Omental fat pad (tissue), 4 donors: ENCODE measurements at places on chromosomes 11 and 22. TPM values are rescaled to one million over a fixed set of nuclear protein-coding genes. Genes with fewer than 3 reads are reported as not detected.

DNA sequence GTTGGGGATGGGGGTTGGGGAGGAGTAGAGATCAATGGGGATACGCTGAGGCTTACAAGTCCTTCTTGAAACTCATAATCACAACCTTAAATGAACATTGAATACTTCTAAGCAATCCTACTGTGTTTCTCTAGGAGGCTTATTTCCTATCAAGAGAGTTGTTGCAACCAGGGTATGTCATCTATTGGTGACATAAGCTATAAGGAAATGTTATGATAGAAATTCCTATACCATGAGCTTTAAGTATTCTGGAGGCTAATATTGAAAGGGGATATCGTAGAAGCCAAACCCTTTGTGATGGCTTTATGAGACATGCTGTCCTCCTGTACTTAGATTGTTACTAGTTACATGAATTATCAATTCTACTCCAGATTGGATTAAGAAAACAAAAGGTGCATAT, 72.9 kb downstream of the DKK3 start:
- no peak for DNase-seq

DNA sequence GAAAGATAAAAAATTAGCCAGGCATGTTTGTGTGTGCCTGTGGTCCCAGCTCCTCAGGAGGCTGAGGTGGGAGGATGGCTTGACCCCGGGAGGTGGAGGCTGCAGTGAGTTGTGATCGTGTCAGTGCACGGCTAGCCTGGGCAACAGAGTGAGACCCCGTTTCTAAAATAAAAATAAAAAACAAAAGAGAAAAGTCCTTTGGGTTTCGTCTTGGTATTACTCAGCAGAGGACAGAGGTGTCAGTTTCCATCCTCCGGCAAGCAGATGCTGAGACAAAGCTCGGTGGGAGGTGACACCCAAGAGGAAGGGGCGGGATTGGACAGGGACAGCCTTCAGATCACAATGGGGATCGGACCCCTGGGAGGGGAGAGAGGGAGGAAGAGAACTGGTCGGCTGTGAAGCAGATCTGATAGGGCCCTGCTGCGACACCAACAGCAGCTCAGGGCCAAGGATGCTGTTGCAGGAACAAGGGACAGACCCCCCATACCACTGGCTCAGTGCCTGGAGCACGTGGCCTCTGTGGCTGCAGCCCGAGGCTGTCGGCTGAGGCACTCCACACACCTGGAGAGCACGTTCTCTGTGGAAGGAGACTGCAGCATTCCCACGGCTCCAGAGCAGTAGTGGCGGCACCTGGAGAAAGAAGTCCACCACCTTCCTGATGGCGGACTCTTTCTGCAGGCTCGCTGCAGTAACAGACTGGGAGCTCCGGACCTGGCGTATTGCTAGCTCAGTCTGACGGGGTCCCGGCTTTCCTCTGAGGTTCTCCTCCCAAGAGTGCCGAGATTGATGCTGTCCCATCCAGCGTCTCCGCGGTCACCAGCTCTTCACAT, 5.2 kb upstream of the BID start:
- DNase-seq, result no peak

The APOL1 gene
- 89.3 TPM for total RNA-seq

GRCh38 chr11:77320351-77320750, 18.9 kb upstream of the GDPD4 start:
- DNase-seq, result no peak

The ZFPL1 gene
- 44.5 TPM for total RNA-seq

GRCh38 chr11:115623021-115623451, 118.8 kb upstream of the CADM1 start:
- DNase-seq, result peak; percentile 53

The E2F8 gene
- 0.60 TPM for total RNA-seq

GRCh38 chr11:44842220-44842619, 108.5 kb downstream of the TP53I11 start:
- no peak for DNase-seq

The MMP12 gene
- 18.0 TPM for total RNA-seq

DNA sequence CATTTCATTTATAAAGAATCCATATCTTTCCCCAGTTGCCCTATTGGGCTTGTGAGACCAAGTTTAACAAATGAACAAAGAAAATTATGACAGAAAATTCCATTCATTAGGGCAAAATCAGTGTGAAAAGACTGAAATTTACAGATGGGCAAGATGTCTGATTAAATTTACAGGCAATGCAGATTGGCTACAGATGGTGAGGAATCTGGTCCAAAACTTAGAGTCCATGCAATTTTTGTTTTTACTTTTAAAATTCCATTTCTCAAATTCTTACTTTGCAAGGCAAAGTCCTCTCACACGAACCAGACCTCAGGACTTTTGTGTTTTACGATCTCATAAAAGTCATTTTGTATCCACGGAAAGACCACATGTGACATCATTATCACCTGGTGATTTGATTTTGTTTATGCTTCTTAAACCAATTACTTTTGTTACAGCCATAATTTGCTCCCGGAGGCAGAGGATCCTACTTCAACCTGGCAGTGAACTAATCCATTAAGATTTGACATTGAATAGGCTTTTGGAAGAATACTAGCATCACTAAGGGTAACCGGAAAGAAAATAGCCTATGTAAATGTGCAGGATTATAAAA, 843.7 kb upstream of the CHORDC1 start:
- no peak for DNase-seq

The RTN4RL2 gene
- total RNA-seq, result 0.74 TPM
